ENCODE measurements at places on chromosomes 16 and 17. TPM values are rescaled to one million over a fixed set of nuclear protein-coding genes. Genes with fewer than 3 reads are reported as not detected.

Gene TNP2
- total RNA-seq, result not detected

Gene TMEM114
- total RNA-seq, result not detected

Gene SLC5A10
- not detected for total RNA-seq

Gene JMJD6
- 34.4 TPM for total RNA-seq

Gene NPTX1
- 5.7 TPM for total RNA-seq

Gene GJD3
- total RNA-seq, result 1.9 TPM

Gene KRTAP9-2
- total RNA-seq, result not detected

Gene KCNJ18
- not detected for total RNA-seq

DNA sequence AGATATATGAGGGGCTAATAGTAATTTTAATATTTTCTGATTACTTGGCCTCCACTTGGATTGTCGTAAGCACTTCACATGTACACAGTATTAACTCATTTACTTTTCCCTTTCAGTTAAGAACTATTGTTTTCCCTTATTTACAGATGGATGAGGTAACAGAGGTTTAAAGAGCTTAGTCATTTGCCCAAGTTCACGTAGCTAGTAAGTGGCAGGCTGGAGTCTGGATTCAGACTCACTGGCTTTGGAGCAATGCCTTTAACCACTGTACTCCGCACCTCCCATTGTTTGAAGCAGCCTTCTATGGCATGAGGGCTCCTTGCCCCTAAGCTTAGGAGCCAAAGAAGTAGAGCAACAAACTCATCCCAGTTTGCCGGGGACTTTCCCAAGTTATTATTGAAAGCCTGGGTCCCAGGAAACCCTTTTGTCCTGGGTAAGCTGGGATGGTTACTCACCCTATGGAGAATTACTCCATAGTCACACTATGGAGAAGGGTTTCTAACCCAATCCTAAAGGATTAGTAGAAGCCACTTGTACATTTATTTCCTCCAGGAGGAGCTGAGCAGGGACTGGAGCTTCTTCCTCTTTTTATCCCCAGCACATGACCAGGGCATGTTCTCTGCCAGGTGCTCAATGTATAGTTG lies 12.3 kb downstream of the FOXL1 start:
- DNase-seq, result no peak

DNA sequence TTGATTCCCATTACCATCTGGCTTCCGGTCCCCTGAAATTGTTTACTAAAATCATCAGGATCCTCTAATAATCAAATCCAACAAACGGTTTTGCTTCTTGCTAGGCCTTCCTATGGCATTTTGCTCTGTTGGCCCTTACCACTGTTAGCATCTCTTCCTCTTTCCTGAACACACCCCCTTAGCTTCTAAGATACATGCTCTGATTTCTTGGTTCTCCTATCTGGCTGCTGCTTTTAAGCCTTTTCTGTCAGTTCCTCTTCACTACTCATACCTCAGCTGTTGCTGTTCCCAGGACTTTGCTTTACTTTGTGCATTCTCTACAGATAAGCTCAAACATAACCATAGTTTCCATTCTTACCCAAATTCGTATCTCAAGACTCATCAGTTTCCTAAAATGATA lies 11.4 kb downstream of the CAPNS2 start:
- no peak for DNase-seq

GRCh38 chr17:41767324-41768042 lies 19.0 kb downstream of the JUP start:
- DNase-seq, result no peak

DNA sequence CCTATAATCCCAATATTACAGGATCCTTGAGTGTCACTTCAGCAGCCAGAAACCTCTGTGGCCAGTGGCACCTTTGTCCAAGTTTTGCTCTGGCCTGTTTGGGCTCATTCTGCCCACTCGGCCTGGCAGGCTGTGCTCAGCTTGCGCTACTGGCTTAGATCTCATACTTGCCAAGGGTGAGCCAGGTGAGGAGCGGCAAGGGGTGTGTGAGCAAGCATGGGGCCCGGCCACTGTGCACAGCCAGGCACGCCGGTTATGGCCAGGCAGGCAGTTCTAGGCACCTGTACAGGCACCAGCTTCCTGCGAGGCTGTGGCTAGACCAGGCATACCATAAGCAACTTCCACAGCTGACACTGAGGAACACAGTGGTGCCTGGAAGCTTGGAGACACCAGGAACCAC lies 16.9 kb upstream of the USP22 start:
- DNase-seq, result no peak

DNA sequence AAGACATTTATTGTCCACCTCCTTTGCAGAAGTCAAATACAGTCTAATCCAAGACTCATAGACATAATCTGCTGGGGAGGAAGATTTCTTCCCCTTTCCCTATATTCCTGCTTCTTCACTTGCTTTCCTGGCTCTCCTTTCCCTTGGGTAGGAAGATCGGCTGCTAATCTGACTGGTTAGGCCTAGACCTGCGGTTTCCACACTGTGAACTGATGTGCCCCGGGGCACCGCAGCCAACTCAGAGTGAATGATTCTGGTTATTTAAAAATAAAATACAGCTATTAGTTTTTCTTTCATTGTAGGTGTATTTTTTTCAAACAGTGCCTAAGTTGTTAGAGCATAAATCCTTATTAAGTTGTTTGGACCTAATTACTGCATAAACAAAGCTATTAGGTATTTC lies 78.9 kb downstream of the DNAH3 start:
- no peak for DNase-seq

GRCh38 chr16:15571557-15571956 lies 71.4 kb downstream of the MARF1 start:
- DNase-seq, result no peak

DNA sequence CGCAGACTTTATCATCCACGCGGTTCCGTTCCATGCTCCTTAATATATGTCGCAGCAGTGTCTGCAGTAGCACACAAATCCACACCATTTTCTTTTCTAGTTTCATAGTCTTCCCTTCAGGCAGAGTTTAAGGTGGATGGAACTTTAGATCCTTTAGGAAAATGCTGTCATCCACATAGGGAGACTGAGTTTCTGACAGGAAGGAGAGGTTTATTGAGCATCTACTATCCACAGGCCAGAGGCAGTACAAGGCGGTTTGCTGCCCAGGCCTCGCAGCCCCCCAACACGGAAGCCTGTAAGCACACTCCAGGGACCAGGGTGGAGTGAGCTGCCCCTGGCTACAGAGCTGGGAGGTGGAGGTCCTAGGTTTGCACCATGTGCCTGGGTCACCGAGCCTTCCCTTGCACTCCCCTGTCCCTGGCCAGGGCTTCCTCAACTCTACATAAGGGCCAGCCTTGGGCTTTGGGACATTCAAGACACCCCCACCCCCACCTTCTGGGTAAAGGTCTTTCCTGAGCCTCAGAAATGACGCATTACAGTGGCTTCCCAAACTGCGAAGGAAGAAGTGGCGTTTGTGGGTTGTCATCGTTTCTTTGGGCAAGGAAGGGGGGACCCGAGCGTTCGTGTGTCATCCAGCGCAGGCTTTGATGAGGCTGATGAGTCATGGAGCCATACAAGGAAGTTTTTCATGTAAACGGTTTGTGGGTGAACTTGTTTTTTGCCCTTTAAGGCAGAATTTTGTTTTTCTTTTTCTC lies 146.5 kb upstream of the PLCG2 start:
- peak; percentile 54 for DNase-seq

DNA sequence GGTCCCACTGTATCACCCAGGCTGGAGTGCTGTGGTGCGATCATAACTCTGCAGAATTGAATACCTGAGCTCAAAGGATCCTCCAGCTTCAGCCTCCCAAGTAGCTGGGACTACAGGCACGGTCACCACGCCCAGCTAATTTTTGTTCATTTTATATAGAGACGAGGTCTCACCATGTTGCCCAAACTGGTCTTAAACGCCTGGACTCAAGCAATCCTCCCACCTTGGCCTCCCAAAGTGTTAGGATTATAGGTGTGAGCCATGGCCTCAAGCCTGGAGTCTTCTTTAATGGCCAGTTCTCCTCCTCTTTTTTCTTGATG lies 484 bp downstream of the CD300LB start:
- DNase-seq, result no peak

DNA sequence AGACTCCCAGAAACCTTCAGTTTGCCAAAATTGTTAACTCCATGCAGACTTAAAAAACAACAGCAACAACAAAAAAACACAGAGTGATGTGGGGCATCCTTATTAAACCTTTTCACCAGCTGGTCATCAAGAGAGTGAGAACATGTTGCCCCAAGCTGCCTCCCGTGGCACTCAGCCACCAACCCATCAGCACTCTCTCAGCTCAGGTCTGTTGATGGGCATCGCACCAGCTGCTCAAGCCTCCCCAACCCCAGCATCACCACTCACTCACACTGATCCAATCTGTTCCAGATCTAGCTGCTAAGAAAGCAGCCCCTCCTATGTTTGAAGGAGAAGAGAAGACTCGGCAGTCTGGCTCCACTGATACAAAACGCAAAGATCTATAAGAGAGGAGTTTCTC lies 46.8 kb downstream of the SLC39A11 start:
- DNase-seq, result no peak

DNA sequence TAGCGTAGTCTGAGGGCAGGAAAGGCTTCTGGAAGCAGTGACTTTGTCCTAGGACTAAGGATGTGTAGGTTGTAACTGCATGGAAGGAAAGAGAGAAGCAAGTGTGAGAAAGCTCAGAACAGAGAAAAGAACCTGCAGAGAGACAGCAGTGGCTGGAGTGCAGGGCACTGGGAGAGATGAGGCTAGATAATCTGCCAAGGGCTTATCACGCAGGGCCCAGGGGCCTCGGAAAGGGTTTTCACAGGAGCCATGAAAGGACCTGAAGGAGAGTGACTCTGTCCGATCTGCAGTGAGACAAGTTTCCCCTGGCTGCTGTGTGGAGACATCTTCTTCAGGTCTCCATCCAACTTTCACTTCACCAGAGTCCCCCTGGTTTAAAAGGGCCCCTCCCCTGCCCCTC lies 7.1 kb upstream of the SRCAP start:
- DNase-seq, result no peak

DNA sequence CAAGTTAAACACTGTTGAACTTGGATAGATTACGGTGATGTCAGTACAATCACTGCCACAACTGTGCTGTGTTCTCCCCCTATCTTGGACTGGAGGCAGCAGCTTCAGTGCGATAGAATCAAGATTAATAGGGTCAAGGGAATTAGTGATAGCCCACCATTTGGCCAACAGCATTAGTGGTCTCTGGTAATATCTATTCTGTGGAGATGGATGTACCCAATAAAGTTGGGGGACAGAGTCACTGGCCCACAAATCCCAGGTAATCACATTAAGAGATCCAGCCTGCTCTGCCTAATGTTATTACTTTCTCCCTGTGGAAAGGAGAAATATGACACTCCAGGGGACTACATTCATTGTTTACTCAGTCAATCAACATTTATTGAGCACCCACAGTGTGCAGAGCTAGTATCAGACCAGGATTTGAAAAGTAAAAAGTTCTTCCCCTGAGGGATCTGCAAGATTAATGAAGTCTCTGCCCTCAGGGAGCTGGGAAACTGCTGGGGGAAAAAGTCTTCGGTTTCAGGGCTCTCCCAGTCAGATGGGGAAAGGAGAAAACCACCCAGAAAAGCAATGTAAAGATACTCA lies 23.6 kb upstream of the ATP5MC1 start:
- DNase-seq, result no peak

- no peak for DNase-seq
Measured at GRCh38 chr16:11913425-11914079, 2.2 kb downstream of the GSPT1 start.
